Vagina (tissue), 2 donors: ENCODE measurements at places on chromosomes 7 and 10. TPM values are rescaled to one million over a fixed set of nuclear protein-coding genes. Genes with fewer than 3 reads are reported as not detected.

- DNase-seq, result no peak
- no peaks in the 10 kb centered on the region for H3K36me3 ChIP-seq
- H3K27me3 ChIP-seq, result no peaks in the 10 kb centered on the region
- no peaks in the 10 kb centered on the region for H3K4me1 ChIP-seq
- H3K4me3 ChIP-seq, result no peak overlapping the region
- H3K27ac ChIP-seq, result no peak overlapping the region
Observed at GRCh38 chr10:61021926-61022325, 77.9 kb upstream of the RHOBTB1 start.

DNA sequence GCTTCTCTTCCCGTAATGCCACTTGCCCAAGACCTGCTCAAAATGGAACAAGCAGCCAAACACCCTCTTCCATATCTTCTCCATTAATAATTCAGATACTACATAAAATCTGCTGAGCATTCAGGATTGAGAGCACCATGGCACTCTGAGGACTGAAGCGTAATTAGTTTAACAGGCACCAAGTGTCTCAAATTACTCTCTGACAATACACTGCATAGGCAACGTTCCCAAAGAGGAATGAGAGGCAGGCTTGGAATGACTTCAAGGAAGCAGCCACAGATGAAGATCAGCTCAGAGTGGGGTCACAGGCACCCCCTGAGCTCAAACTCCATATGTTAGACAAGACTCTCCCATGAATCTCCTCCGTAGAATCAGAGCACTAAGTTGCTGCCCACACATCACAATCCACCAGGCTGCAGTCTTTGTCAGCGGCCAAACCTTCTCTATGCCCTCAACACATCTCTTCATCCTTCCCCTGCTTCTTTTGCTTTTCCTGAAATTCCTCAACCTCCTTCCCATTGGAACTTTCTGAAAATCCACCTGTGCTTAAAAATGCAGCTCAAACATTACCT lies 4.7 kb upstream of the ABLIM1 start:
- no peaks in the 10 kb centered on the region for H3K36me3 ChIP-seq
- H3K27ac ChIP-seq, result no peak overlapping the region
- no peak for DNase-seq
- no peak overlapping the region for H3K4me3 ChIP-seq
- no peaks in the 10 kb centered on the region for H3K27me3 ChIP-seq

- peak within 1 kb of the TSS; percentile 94 for H3K27ac ChIP-seq
- H3K4me1 ChIP-seq, result peaks cover 36% of the 10 kb centered on the region
- H3K4me3 ChIP-seq, result peak within 1 kb of the TSS; percentile 64
- no peaks in the 10 kb centered on the region for H3K36me3 ChIP-seq
- DNase-seq, result no peak
Observed at GRCh38 chr7:37916673-37917660, at the start of gene SFRP4. Gene SFRP4 (minus strand): TSS chr7:37916817. CDS start chr7:37916537, 280 bp downstream.

- no peaks in the 10 kb centered on the region for H3K27me3 ChIP-seq
- no peak overlapping the region for H3K27ac ChIP-seq
- H3K4me1 ChIP-seq, result no peaks in the 10 kb centered on the region
- H3K4me3 ChIP-seq, result no peak overlapping the region
Observed at GRCh38 chr10:26520575-26520974, 82.4 kb downstream of the APBB1IP start.

- no peaks in the 10 kb centered on the region for H3K4me1 ChIP-seq
- no peak overlapping the region for H3K4me3 ChIP-seq
- no peak for DNase-seq
- H3K36me3 ChIP-seq, result no peaks in the 10 kb centered on the region
- no peaks in the 10 kb centered on the region for H3K27me3 ChIP-seq
Observed at GRCh38 chr7:82762880-82763279, 319.3 kb upstream of the CACNA2D1 start.

- no peak overlapping the region for H3K4me3 ChIP-seq
- H3K4me1 ChIP-seq, result no peaks in the 10 kb centered on the region
- H3K27me3 ChIP-seq, result no peaks in the 10 kb centered on the region
Observed at GRCh38 chr10:68878496-68878895, 22.6 kb upstream of the DDX50 start.

- no peaks in the 10 kb centered on the region for H3K27me3 ChIP-seq
- H3K36me3 ChIP-seq, result no peaks in the 10 kb centered on the region
- H3K4me1 ChIP-seq, result no peaks in the 10 kb centered on the region
- DNase-seq, result no peak
- no peak overlapping the region for H3K4me3 ChIP-seq
- no peak overlapping the region for H3K27ac ChIP-seq
Observed at GRCh38 chr7:72476608-72477305, 64.6 kb upstream of the CALN1 start.

DNA sequence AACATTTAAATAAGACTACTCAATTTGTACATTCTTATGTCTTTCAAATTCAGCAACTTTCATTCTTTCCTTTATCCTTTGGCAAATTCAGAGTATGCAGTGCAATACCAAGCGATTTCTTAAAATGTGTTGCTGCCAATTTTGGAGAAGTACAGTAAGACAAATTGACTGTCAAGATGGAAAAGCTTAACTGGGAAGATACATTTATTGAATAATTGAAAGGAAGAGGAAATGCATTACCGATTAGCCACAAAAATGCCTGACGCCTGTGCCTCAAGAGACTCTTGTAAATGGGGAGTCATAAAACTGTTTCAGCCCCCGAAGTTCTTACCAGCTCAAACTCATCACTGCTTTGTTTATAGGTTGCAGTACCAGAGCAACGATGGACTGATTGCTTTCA lies 373.3 kb upstream of the GALNT17 start:
- DNase-seq, result no peak
- no peaks in the 10 kb centered on the region for H3K4me1 ChIP-seq
- H3K4me3 ChIP-seq, result no peak overlapping the region
- H3K27ac ChIP-seq, result no peak overlapping the region

GRCh38 chr7:135525426-135525825 lies 15.5 kb upstream of the CNOT4 start:
- no peak overlapping the region for H3K4me3 ChIP-seq
- DNase-seq, result no peak
- H3K4me1 ChIP-seq, result no peaks in the 10 kb centered on the region
- H3K36me3 ChIP-seq, result no peaks in the 10 kb centered on the region
- no peak overlapping the region for H3K27ac ChIP-seq

- DNase-seq, result no peak
- no peaks in the 10 kb centered on the region for H3K27me3 ChIP-seq
- H3K4me3 ChIP-seq, result no peak overlapping the region
- H3K36me3 ChIP-seq, result peaks cover 7% of the 10 kb centered on the region
- H3K4me1 ChIP-seq, result peaks cover 94% of the 10 kb centered on the region
Observed at GRCh38 chr7:130996833-130997231, 262.8 kb upstream of the KLF14 start.

DNA sequence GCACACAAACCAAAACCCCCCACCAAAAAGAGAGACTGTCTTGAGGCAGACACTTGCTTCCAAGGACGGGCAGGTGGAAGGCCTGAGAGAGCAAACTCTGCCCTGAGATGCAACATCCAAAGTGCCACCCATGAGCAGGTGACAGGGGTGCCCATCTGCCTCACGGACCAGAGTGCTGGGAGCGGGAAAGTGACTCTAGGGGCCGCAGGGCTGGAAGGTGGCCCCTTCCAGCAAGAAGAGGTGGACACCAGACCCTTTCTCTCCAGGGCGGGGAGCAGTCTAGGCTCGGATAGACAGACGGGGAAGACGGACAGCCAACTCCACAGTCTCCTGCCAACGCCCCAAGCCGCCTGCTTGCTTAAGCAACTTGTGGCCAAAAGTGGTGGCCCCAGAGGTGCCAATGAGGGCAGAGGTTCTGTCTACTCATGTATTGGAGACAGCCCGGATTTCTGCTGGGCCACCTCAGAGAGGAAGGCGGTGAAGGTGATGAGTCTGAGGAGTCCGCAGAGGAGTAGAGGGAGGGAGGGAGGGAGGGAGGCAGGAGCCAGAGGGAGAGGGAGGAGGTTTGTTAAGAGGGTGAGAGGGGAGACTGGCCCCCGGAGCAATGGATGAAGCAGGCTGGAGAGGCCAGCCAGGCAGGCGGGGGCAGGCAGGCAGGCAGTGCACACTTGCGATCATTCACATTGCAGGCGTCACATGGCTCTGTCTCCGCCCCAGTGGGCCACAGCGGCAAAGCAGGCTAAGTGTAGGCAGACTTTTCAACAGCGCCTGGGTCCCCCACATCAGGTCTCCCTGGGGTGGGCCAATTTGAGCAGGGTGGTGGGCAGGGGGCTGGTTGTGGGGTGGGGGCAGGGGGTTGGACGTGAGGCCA lies 65.6 kb downstream of the SLC29A4 start:
- peaks cover 12% of the 10 kb centered on the region for H3K4me1 ChIP-seq
- DNase-seq, result no peak
- H3K36me3 ChIP-seq, result peaks cover 62% of the 10 kb centered on the region
- no peaks in the 10 kb centered on the region for H3K27me3 ChIP-seq

GRCh38 chr10:43203448-43204041 lies 63.3 kb downstream of the RASGEF1A start:
- H3K27me3 ChIP-seq, result no peaks in the 10 kb centered on the region
- H3K4me1 ChIP-seq, result peaks cover 17% of the 10 kb centered on the region
- peak overlapping the region; percentile 45 for H3K4me3 ChIP-seq
- no peak overlapping the region for H3K27ac ChIP-seq
- peak; percentile 92 for DNase-seq

KIFBP gene
- 25.8 TPM for total RNA-seq

MYL10 gene
- not detected for total RNA-seq

HOXA1 gene
- 0.74 TPM for total RNA-seq

WDR86 gene
- 19.4 TPM for total RNA-seq

PFKP gene
- total RNA-seq, result 46.7 TPM

LAMB1 gene
- 152 TPM for total RNA-seq

CPN1 gene
- not detected for total RNA-seq
